ENCODE measurements at places on chromosomes 3 and 15.

DNA sequence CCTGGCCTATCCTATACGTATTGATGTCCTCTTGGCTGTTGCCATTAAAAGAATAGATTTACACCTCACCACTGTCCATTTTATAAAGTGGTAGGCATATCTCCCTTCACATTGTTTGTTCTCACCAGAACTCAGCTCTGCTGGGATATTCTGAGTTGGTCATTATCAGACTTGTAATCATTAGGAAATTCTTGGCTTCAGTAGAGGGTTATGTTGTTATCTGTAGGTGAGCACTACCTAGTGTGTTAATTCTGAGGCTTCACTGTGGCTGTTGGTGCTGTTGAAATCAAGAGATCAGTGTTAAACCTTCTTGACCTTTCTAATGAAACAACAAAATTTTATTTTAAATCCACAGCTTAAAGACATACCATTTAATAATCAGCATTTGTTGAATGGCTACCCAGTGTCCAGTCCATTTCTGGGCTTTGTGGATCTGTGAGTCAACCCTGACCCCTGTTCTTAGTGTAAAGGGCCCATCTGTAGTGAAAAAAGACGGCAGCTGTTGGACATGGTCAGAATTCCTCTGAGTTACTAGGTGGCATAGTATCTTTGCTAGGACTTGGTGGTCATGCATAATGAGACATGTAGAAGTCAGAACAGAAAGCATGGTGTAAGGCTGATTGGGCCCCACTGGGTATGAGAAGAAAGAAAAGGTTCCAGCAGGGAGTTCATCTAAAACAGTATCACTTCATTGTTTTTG, 32.9 kb upstream of the P4HTM start:
- DNase-seq, result no peak

- DNase-seq, result no peak
These were observed 31.9 kb downstream of the RAB8B start for GRCh38 chr15:63221346-63221745.

- no peak for DNase-seq
These were observed 9.4 kb upstream of the ALAS1 start for GRCh38 chr3:52188556-52188955.

DNA sequence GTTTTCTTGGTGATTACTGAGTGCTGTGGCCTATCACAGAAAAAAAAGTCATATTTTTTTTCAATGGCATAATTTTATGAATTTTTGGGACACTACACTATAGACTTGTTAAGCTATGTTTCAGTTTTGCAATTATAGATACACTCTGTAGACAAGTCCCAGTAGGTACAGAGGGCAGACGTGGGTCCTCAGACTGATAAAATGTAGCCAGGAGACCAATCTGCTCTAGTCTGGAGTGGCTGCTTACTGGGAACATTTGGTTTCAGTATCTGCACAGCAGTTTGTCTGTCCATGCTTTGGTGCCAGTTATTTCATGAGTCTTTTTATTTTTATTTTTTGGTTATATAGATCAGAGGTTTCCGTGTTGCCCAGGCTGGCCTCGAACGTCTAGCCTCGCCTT, 313.4 kb upstream of the LRRFIP2 start:
- no peak for DNase-seq

DNA sequence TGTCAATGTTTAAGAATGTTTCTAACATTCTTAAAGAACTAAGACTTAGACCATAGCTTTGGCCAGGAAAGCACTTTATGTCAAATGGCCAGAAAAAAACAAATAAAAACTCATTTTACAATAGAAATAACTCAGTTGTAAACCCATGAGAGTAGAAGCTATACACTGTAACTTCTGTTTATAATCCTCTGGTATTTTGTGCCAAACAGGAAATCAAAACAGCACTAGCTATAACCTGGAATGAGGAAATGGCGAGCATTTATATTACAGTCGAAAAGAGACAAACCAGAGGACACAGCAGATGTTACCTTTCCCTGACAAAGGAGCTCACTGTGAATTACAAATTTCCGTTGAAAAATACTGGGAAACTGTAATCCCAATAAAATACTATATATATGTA, 10.3 kb downstream of the GK5 start:
- no peak for DNase-seq

DNA sequence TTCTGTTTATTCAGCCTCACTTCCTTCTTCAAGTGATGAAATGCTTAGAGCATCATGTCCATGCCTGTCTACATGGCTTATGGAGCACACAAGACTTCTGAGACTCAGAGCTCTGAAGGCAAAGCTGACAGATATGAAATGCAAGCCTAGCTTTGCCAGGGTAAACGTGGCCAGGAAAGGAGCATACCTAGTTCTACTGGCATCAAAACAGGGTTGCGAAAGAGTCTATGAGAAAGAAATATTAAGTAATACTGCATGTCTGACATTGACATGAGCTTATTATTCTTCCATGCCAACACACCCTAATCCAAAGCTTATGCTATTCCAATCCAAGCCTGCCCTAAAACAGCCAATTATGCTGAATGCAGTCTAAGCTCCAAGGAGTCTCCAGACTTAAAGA, 391.5 kb downstream of the ERC2 start:
- no peak for DNase-seq

GRCh38 chr3:49745986-49746385, 22.2 kb upstream of the GMPPB start:
- no peak for DNase-seq
